ENCODE measurements at places on chromosomes 2 and 18.

GRCh38 chr2:155178921-155179320 lies 480.4 kb downstream of the KCNJ3 start:
- no peak for DNase-seq

DNA sequence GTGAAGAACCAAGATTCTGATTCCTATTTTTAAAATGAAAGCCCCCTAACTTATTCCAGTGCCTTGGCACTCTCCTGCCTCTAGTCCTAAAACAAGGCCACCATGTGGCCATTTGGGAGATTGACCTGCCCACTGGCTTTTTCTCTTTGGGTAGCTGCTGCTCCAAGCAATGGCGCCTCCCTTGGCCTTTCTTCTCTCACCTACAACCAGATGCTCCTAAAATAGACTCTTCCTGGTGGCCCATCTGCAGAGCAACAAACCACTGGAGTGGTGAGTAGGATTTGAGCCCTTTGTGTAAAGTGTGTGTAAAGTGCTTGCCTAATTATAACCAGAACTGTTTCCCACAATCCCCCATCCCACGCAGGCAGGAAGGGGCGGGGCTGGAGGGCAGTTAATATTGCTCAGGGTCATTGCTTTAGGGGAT lies 114.2 kb downstream of the FHOD3 start:
- no peak for DNase-seq

DNA sequence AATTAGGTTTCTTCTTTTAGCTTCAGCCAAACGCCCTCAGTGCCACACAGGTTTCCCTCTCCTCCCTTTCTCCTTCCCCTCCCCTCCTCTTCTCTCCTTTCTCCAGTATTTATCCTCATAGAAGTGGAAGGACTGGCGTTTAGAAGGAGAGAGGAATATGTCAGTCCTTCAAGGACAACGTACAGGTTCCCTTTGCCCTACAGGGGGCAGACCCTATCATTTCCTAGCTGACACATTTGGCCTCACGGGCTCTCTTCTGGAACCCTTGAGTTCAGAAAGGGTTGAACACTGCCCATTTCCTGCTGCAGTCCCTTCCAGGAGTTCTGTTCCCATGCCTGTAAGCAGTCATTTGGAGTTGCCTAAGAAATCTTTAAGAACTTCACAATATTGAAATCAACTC lies 46.1 kb downstream of the CDCA7 start:
- no peak for DNase-seq

GRCh38 chr2:72822794-72823193 lies 3.0 kb downstream of the EXOC6B start:
- no peak for DNase-seq

- no peak for DNase-seq
These were observed 69.2 kb downstream of the RIT2 start for GRCh38 chr18:43046322-43046721.

Measured in CD4-positive, alpha-beta T cell treated with Interleukin-4 for 4 hours (primary cell).